ENCODE measurements at places on chromosomes 16 and 17.
A peak's percentile ranks its signal among the peaks of the same experiment; 100 is the strongest.

DNA sequence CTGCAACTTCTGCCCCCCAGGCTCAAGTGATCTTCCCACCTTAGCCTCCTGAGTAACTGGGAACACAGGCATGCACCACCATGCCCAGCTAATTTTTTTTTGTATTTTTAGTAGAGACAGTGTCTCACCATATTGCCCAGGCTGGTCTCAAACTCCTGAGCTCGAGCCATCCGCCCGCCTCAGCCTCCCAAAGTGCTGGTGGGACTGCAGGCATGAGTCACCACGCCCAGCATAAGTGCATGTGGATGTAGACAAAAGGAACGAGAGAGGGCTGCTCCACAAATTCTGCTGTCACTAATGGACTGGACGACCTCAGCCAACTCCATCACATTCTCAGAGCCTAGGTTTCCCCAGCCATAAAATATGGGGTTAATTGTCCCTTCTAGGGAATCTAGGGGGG lies 7.7 kb upstream of the SP2 start:
- no peak for DNase-seq

DNA sequence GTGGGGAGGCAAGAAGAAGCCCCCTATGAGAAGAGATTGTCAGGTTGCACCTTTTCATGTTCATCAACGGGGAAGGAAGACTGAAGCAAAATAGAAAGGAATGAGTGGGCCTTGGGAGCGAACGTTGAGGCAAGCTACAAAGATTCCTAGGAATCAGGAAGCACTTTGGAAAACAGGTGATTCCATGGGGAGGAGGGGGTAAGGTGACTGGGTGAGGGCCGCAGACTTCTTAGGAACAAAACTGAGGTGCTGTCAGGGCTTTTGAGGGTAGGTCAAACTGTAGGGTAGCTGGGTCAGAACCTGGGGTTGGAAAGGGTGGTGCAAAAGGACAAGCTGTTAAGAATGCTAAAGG lies 528 bp downstream of the ITFG1 start:
- DNase-seq: no peak

- DNase-seq: no peak
These were observed 45.5 kb downstream of the CPPED1 start for GRCh38 chr16:12758031-12758669.

- DNase-seq: no peak
These were observed at the start of gene IRF8 for GRCh38 chr16:85898521-85899442. Gene IRF8 (plus strand): TSS chr16:85899162. CDS start chr16:85903016, 3,854 bp downstream.

GRCh38 chr16:88914750-88915368 lies 48.4 kb upstream of the PABPN1L start:
- no peak for DNase-seq

DNA sequence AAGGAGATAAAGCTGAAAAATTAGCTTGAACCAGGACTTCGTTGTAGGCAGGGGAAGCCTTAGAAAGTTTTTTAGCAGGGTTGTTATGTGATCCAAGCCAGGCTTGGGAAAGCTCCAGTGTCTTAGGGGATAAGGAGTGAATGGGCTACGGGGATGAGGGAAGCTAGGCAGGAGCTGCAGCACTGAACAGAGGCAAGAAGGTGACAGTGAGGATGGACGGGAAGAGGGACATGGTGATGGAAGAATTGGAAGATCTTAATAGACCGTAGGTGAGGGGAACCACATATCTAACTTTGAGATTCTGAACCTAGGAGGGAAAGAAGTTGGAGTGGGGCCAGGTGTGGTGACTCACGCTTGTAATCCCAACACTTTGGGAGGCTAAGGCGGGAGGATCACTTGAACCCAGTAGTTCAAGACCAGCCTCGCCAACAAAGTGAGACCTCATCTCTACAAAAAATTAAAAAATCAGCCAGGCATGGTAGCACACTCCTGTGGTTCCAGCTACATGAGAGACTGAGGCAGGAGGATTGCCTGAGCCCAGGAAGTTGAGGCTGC lies 3.2 kb downstream of the RHBDL3 start:
- DNase-seq: no peak

GRCh38 chr17:27572665-27573064 lies 58.3 kb upstream of the LGALS9 start:
- no peak for DNase-seq

DNA sequence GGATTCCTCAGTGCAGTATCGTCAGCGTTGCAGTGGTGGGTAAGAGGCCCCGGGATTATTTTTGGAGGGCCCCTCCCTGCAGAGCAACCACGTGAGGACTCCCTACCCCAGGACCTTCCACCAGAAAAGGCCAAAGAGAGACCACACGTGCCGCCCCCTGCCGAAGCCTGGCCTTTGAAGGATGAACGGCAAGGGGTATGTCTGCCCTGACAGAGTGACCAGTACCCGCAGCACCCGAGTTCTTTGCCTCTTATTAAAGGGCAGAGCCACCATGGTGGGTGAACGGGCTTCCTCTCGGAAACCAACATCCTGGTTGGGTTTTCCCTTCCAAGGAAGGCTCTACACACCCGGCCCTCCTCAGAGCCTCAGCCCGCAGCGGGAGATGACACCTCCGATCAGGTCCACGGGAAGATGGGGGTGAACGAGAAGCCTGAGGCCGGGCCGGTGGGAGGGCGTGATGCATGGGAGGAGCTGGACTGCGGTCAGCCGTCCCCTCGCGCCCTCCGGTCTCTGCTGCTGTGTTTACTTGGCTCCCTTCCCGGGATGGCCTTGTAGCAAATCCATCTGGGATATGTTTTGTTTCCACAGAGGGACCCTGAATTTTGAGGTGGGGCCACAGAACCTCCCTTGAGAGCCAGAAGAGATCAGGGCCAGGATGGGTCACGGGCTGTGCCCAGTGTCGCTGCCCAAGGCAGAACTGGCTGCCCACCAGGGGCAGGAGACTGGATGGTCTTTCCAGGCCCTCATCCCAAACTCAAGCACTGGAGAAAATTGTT lies 49.1 kb downstream of the TBC1D16 start:
- no peak for DNase-seq

GRCh38 chr16:72210072-72210471 lies 38.1 kb upstream of the PMFBP1 start:
- no peak for DNase-seq

- DNase-seq: no peak
These were observed 5.1 kb downstream of the BAHCC1 start for GRCh38 chr17:81400154-81400977.

- no peak for DNase-seq
These were observed 2.9 kb upstream of the ZSCAN10 start for GRCh38 chr16:3101841-3102470.

DNA sequence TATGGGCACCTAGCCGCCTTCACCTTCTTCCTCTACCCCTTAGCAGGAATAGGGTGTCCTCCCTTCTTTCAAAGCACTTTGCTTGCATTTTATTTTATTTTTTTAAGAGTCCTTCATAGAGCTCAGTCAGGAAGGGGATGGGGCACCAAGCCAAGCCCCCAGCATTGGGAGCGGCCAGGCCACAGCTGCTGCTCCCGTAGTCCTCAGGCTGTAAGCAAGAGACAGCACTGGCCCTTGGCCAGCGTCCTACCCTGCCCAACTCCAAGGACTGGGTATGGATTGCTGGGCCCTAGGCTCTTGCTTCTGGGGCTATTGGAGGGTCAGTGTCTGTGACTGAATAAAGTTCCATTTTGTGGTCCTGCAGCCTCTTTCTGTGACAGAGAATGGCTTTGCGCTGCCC lies 4.6 kb downstream of the TMUB2 start:
- no peak for DNase-seq

GRCh38 chr17:55663400-55663799 lies 59.3 kb downstream of the TMEM100 start:
- no peak for DNase-seq

- no peak for DNase-seq
These were observed 29.2 kb upstream of the WFIKKN2 start for GRCh38 chr17:50806141-50806643.

DNA sequence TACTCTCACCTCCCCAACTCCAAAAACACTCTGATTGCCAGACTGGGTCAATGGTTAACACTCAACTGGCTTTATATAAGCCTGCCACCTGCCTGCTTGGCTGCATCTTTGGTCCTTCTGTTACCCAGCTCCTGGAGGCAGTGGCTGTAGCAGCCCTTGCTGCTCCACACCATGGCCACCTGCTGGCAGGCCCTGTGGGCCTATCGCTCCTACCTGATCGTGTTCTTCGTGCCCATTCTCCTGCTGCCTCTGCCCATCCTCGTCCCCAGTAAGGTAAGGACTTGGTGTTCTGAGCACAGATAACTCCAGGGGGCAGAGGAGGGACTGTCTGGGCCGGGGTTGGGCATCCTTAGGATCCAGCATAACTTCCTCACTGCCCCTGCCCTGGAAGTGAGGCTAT lies at the start of gene SLC13A2:
Gene SLC13A2, plus strand, starts transcription at position 103 of the 400 bp plus-strand sequence. Its CDS starts 69 bp downstream, at position 172.
- DNase-seq: no peak

DNA sequence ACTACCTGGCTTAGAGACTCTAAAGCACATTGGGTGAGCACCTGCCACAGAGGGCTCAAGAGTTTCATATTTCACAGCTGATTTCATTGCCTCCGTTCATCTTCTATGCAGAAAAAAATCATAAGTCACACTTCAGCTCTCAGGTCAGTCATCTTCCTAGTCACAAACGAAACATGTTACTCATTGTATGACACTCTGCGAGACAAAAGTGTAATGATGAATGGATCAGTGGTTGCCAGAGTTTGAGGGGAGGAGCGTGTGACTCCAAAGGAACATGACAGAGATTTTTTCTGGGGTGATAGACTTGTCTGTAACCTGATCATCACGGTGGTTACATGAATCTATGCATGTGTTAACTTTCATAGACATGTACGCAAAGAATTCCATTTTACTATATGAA lies 195.2 kb upstream of the CNTNAP4 start:
- no peak for DNase-seq

DNA sequence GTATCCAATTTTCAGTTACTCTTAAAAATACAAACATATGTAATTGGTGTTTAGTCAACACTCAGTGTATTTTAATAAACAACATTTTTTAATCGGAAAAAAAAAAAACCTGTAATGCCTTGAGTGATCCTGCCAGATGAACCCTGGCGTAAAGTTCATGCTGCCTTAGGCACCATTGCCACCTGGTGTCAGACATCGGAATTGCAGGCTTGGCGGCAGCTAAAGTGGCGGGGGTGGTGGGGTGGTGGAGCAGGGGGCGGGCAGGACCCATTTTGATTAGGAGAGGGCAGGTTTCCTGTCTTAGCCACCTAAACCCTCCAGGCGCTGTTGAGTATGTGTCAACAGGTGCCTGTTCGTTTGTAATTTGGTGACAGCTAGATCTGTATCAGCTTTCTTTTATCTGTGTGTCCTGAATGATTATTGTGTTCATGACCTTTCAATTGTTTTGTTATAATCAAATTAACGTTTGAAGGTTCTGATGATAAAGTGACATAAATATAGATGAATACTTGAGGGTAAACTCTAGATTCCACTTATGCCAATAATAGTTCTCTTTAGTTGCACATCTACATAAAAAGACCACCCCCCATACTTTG lies 588.7 kb downstream of the CDH13 start:
- DNase-seq: no peak

GRCh38 chr17:50629902-50630301 lies 4.8 kb upstream of the ABCC3 start:
- no peak for DNase-seq

- no peak for DNase-seq
These were observed 169.1 kb downstream of the XYLT1 start for GRCh38 chr16:17301593-17302135.

GRCh38 chr17:39209317-39210092 lies 9.4 kb downstream of the RPL19 start:
- peak; percentile 60 for DNase-seq

GRCh38 chr16:10761373-10761772 lies 17.7 kb downstream of the NUBP1 start:
- DNase-seq: no peak
